ENCODE measurements at places on chromosomes 3 and 15.

DNA sequence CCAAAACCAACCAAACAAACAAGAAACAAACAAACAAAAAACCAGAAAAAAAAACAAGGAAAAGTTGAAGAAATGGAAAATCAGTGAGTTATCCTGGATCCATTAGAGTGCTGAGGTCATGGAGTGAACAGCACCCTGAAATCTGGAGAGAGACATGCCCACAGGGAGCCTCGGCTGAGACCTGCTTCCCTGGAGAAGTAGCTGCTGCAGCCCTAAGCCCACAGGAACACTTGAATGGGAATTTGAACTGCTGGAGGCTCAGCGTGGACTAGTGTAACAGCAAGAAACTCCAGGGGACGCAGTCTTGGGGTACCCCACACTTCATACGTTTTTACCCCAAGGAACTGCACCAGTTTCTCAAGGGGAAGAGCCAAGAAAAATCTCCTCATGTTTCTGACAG, 144.1 kb upstream of the UBE3A start:
- no peak for DNase-seq

DNA sequence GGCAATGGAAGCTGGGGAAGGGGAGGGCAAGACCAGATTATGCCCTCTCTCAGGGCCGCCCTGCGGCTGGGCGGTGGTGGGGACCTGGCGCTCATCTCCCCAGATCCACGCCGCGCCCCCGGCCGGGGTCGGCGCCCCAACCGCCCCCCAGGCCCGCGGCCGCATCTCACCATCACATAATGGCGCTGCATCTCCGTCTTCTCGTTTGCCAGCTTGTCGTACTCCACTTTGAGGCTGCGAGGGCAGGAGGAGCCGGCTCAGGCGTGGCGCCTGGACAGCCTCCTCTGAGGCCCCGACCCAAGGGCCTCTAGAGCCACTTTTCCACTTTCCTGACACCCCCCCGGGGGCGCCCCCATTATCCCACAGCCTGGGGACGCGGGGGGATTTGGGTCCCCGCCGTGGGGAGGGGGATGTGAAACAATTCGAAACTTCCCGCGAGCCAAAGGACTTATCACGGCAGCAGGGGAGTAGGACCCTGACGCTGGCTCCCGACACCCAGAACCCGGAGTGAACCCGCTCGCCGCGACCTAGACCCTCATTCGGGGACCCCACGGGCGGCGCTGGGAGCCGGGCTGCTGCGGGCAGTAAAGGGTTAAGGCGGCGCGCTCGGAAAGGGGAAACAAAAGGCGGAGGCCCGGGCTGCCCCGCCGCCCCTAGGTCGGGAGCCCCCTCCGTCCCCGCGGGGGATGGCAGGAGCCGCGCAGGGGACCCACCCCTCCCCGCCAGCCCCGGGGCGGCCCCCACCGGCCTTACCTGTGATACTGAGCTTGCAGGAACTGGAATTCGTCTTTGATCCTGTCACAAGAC, 2.1 kb downstream of the TLE3 start:
- no peak for DNase-seq

- no peak for DNase-seq
These were observed 759.4 kb downstream of the ROBO2 start for GRCh38 chr3:77799278-77799677.

DNA sequence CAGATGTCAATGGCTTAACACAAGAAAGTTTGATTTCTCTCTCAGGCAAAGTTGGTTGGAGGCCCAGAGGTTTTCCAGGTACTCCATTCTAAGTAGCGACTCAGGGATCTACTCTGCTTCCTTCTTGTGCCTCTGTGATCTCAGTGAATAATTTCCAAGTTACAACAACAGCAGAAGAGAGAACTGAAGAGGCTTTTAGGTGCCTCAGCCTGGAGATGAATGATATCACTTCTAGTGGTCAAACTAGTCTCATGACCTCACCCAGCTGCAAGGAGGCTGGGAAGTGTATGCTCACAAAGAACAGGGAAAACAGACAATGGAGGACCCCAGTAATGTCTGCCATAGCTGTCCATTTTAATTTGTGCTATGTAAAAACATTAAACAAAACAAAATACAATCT, 4.6 kb upstream of the PRICKLE2 start:
- DNase-seq = no peak

DNA sequence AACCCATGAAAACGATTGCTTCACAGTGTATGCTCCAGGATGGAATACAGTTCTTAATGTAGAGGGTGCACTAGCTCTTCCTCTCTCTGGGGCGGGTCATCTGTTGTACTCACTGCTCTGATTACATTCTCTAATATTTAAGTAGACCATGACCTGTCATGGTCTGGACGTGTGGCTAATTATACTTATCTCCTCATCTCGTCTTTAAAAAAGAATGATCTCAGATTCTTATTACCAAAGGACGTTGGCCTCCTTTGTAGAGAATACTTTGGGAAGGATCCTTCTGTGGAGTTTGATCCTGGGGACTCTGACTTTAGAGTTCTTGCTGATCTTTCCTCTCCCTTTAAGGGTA, 48.4 kb upstream of the TRAK1 start:
- no peak for DNase-seq

GRCh38 chr3:195086341-195086740, 184.6 kb downstream of the XXYLT1 start:
- DNase-seq = no peak

DNA sequence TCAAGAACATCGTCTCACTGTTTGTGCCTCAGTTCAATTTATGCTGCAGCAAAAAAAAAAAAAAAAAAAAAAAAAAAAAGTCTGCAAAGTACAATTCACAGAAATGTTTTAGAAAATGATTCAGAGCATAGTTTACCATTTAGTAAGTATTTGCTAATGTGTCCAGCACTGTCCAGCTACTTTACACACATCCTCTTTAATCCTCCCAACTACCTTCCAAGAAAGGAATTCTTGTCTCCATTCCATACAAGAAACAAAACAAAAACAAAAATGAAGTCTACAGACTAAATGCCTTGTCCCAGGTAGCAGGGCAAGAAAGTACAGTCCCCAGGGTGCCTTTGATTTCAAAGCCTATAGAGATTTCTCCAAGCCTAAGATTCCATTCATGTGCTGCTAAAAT, 38.9 kb upstream of the SNTN start:
- no peak for DNase-seq

Measured in GM12864 (cell line).